Hepatic stellate cell (primary cell): ENCODE measurements at places on chromosomes 4 and X.
A peak's percentile ranks its signal among the peaks of the same experiment; 100 is the strongest.

DNA sequence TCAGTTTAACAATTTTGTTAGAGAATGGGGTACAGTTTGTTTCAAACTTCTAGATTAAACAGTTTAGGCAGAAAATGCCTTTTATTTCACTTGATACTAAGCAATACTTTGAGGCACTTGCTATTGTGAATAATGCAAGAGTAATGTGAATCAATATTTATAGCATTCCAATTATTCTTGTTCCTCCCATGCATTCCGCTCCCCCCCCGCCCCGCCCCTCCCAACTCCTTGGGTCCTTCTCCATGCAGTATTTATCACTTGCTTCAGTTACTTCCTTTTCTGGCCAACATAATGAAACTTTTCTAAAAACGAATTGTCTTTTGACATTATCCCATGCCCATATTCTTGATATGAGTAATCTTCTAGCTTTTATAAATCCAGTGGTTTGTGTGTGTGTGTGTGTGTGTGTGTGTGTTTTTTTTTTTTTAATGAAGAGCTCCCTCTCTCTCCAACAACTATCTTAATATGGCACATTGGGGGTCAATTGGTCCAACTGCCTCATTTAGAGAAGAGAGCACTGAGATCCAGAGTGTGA is 1.6 kb downstream of the BANK1 start:
- DNase-seq: no peak

DNA sequence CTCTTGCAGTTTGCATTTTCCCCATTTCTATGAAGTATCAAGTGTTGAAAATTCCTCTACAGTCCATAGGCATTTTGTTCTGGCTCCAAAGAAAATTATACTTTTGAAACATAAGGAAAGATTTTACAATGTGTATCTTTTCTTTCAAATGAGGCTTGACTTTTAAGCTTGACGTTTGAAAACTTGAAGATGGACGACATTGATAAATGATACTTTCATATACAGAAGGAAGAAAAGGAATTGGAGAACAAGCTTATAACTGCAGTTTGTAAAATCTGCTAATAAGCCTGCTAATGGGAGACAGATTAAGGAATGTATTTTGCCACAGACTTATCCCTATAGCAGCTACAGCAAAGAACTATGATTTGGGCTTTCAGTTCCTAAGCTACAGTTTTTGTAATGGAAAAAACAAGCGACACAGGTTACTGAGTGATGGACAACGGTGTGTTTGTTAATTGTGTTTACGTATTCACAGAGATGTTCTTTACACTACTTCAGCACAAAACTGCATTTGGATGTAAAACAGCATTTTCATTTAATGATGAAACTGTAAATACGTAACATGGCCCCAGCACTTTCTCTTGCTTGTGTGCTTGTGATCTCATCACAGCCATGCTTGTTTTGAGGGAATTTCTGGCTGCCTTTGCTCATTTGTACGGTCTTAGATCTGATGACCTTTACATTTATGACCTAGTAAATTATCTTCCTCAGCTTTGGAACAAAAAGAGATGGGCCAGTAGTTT is 83.2 kb upstream of the FAT1 start:
- no peak for DNase-seq

- DNase-seq: peak; percentile 22
Observed at GRCh38 chr4:94127707-94128328, 79.8 kb upstream of the SMARCAD1 start.

- DNase-seq: no peak
Observed at GRCh38 chrX:150476164-150476699, 92.2 kb upstream of the MTM1 start.

GRCh38 chr4:1463088-1463926 is 57.1 kb upstream of the NKX1-1 start:
- peak; percentile 75 for DNase-seq

DNA sequence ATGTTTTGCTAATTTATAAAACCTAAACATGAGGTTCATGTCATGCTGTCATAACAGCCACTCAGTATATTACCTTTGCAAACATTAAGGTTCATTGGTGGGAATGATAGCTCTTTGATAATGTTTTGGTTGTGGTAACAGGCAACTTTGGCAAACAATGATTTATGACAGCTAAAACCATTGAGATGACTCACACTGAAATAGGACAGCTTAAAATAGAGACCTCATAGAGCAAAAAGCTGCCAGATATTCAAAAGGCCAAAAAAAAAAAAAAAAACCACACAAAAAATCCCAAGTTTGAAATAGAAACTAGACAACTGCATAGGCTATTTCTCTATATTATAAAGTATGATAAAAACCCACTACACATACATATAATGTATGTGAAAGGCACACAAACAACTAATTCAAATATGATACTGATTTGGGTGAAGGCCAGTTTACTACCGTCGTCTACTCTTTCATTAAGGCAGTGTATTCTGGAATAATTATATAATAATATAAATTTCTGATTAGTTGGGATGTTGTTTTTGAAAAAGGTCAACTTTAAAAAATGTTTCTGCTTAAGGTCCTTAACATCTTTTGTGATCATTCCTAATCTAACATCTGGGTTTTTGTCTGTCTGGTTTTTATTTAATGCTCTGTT is 646.0 kb upstream of the PITX2 start:
- peak; percentile 2 for DNase-seq

- peak; percentile 74 for DNase-seq
Observed at GRCh38 chr4:40990236-40990898, 224.0 kb downstream of the APBB2 start.

DNA sequence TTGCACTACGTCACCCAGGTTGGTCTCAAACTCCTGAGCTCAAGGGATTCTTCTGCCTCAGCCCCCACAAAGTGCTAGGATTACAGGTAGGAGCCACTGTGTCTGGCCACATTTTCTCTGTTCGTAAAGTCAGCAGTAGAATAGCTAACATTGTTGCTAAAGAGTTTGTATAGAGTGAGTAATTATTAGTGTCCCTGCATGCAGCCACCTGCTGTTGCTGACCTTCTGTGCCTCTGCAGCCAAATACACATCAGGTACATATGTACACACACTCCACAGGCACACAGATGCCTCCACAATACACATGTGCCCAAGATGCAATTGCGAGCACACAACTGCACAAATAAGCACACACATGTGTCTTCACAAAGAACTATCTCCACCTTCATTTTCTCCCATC is 10.9 kb downstream of the DRD5 start:
- DNase-seq: no peak

- no peak for DNase-seq
Observed at GRCh38 chrX:129686422-129686948, 31.7 kb upstream of the APLN start.

- no peak for DNase-seq
Observed at GRCh38 chr4:37528166-37528885, 157.8 kb downstream of the RELL1 start.

DNA sequence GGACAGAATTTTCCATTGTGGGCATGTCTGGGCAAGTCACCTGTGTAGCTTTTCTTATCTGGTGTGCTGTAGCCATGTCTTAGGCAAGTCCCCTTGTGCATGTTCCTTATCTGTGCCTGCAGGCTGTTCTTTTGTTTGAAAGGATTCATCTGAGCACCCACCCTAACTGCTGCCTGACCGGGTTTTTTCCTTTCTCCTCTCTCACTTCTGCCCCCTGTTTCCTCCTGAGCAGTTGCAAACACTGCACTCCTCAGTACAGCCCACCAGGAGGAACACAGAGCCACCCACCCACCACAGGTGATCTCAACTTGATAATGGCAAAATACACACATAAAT is 29.2 kb upstream of the IL9R start:
- DNase-seq: no peak

DNA sequence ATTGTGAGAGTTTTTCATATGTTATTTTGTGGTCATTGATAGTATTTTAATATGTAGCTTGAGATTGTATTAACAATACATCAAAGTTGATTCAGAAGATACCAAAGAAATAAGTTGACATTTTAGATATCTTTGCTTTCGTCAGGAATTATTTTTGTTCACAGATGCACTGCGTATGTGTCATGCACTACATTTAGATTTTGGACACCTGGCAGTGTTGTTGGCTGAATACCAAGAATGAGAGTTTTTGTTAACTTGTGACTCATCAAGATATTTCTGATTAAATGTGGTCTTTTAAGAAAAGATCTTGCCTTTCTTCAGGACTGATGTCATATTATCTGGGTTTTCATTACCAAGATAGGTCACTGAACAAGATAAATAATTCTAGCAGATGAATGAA is 633.4 kb downstream of the CENPC start:
- DNase-seq: no peak

DNA sequence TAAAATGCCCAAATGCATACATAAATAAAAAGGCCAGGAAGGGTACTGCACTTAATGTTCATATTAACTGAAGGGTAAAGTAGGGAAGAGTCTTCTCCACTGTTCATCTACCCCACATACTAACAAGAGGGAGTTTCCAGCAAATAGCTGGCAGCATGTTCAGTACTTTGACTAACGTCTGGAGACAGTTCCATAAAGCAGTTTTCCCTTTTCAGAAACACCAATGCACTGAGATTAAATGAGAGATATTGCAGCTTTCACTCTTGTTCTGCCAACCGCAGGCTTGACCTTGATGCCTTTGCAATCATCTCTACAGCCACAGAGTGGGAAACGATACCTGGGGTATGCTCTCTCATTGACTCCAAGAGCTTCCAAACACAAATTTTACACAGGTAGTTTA is 2123.1 kb upstream of the TENM3 start:
- DNase-seq: no peak

DNA sequence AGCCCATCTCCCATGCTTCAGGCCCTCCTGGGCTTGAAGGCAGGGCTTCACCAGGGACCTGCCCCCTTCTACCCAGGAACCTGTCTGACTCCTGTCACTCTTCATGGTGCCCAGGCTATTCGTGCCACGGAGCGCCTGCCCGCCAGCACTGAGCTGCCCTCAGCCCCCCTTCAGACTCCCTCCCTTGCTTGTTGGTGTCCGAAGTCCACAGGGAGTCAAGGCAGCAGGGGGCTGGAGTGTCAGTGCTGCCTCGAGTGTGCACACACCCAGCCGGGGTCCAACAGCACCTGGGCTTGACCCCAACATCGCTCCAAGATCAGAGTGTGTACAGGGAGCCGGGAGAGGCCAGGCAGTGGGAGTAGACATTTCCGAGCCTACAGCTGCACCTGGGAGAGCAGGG is 59.8 kb downstream of the TBCK start:
- DNase-seq: no peak

GRCh38 chrX:3428792-3429191 is 82.3 kb upstream of the MXRA5 start:
- DNase-seq: no peak

- no peak for DNase-seq
Observed at GRCh38 chr4:89488736-89489135, 181.1 kb upstream of the GPRIN3 start.

DNA sequence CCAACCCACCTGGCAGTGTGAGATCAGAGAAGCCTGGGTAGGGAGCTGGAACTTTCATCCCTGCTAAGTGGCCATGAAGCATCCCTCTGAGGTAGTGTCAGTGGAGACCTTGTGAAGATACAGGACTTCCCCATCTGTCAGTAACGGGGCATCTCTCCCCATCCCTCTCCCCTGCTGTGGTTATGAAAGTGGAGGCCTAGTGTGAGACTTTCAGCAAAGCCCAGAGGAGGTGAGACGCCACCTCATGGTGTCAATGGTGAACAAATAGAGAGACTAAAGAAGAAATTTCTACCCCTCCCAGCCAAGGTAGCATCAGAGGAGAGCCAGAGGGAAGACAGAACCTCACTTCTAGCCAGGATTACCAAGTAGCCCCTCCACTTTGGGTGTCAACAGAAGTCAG is 150.2 kb downstream of the VEGFC start:
- no peak for DNase-seq

DNA sequence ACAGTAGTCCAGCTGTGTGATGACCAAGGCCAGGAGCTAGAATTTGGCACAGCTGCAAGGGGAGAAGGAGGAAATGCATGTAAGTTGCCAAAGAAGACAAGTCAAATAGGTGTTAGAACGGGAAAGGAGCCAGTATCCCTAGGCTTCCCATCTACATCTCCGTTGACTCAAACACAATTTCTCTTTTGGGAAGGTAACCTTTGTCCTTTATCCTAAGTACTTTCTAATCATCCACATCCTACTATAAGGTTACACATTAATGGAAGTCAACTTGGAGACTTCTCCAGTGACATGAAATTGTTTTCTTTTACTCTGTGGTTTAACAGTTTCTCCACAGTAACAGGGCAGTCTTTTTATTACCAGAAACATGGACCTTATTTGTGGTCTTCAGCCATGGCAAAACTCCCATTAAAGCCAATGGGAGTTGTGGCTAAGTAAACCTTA is 620.0 kb downstream of the ANKRD50 start:
- DNase-seq: no peak

- DNase-seq: no peak
Observed at GRCh38 chr4:1788254-1788973, 4.7 kb upstream of the FGFR3 start.

DNA sequence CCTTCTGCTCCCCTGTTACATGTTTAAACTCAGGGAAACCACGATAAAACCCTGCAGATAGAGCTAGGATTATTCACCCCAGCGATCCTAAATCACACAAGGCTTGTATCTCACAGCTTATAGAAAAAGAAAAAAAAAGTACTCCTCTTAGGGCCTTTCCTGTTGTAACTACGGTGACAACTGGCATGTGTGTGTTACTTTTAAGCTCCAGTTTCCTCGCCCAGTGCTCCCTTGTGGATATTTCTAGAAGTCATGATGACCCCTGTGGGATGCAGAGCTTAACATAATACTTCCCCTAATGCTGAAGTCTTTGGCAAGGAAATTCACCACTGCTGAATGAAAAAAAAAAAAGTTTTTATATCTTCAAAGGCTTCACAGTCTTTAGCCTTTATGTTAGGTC is 114.7 kb downstream of the NWD2 start:
- no peak for DNase-seq

- no peak for DNase-seq
Observed at GRCh38 chrX:8377041-8377440, 87.6 kb upstream of the VCX3B start.

GRCh38 chr4:3293401-3294391 is 875 bp downstream of the RGS12 start:
- DNase-seq: peak; percentile 33

DNA sequence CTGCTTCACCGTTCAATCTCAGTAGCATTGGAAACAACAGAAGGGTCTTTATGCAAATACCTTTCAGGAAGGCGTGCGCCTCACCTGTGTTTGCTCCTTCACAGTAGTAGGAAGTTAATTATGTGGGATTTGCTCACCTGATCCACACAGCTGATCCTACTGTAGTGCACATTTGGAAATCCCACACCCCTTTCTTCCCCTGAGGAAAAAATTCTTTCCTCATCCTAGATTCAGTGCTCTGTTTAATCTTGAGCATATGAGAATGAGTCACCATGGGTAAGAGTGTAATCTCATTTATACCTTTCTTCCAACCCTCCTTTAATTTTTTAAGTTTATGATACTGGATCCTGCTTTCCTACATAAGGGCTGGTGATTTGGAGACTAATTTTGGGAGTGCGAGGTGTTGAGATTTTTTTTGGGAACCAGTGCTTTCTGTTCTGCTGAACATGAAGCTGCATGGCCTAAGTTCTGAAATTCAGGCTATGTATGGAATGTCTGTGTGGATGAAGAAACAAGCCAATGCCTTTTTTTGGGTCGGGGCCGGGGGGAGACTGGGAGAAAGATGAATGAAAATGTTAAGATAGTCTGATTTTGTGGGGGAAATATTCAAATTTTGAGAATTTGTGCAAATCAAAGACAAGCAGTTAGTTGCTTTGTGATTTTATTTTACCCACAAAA is 19.0 kb downstream of the GAB1 start:
- DNase-seq: peak; percentile 32

GRCh38 chr4:89400287-89401035 is 92.9 kb upstream of the GPRIN3 start:
- no peak for DNase-seq
